ENCODE measurements at places on chromosomes 11 and 22.

DNA sequence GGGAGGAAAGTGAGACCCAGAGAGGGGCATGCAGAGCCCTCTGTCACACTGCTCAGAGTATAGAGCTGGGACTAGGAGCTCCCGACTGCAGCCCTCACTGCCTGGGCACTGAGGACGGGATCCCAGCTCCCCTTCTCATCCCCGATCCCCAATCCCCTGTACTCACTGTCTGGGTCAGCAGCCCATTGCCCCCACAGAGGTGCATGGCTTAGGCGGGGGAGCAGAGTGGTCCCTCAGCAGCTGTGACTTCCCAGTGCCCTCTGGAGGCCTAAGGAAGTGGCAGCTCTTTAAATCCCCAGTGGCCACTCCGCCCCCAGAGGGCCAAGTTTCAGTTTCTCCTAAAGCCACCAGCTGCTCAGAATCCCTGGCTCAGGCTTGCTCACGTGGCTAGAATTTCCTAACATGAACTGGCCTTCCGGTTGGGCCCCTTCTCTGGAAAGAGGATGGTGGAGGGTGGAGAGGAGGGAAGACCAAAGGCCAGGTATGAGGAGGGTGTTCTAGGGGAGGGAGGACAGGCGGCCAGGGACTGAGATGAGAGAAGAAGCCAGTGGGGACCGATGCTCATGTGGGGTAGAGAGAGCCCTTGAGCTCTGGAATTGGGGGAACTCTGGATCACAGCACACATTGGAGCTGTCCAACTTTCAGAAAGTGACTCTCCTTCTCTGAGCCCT, at the start of gene BATF2:
BATF2 (minus strand) TSS at position 262 of the 671 bp plus-strand sequence; CDS start at position 205, 57 bp downstream.
- no peaks in the 10 kb centered on the region for H3K36me3 ChIP-seq
- no peak for DNase-seq
- no peak within 1 kb of the TSS for H3K27ac ChIP-seq
- no peak within 1 kb of the TSS for H3K4me3 ChIP-seq

DNA sequence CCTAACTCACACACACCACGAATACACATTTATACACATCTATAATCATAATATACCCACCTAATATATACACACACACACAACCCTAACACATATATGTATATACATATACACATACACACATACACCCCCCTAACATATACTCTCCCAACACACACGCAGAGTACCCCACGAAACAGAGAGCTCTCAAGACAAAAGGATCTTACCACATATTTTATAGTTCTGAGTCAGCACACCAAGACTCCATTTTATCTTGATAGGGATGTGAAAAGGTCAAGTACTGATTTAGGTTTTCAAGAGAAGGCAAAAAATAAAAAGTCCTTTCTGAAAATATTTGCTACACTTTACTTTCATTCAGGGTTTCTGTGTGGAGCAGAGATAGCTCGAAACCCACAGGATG, 1207.2 kb downstream of the LRRC4C start:
- no peak for DNase-seq
- no peak overlapping the region for H3K27ac ChIP-seq
- H3K4me1 ChIP-seq: no peaks in the 10 kb centered on the region
- H3K27me3 ChIP-seq: no peaks in the 10 kb centered on the region

- peaks cover 5% of the 10 kb centered on the region for H3K27me3 ChIP-seq
- no peaks in the 10 kb centered on the region for H3K36me3 ChIP-seq
- H3K4me1 ChIP-seq: no peaks in the 10 kb centered on the region
- H3K27ac ChIP-seq: no peak overlapping the region
- H3K4me3 ChIP-seq: no peak overlapping the region
Observed at GRCh38 chr11:1823376-1824220, 11.2 kb upstream of the SYT8 start.

DNA sequence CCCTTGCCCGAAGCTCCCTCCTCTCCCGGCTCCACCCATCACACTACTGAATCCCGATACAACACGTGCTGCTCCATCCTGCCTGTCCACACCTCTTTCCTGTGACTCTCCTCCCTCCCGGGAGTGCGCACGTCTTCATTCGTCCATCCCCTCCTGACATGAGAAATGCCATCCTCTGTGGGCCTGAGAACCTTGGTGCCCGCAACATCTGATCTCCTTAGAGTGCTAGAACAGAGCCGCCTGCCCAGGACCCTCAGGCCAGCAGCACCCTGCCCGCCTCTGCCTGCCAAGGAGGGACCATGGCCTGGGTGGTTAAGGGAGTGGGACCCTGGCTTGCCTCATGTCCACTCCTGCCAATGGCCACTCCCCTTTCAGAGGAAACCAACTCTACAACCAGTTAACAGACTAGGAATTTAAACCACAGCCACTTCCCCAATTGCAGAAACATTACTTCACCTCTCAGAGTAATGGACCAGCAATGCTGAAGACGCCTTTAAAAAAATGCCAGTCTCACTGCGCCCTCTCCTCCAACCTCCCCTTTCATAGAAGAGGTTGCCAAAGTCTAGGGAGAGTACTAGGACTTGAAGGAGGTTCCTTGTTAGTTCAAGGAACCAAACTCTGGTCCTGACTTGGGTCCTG, 466.3 kb downstream of the OPCML start:
- H3K27me3 ChIP-seq: peaks cover 27% of the 10 kb centered on the region
- H3K36me3 ChIP-seq: no peaks in the 10 kb centered on the region
- H3K27ac ChIP-seq: no peak overlapping the region
- DNase-seq: no peak
- no peak overlapping the region for H3K4me3 ChIP-seq
- H3K4me1 ChIP-seq: peaks cover 2% of the 10 kb centered on the region

- no peak for DNase-seq
- no peaks in the 10 kb centered on the region for H3K36me3 ChIP-seq
- H3K27ac ChIP-seq: no peak overlapping the region
- no peaks in the 10 kb centered on the region for H3K4me1 ChIP-seq
- H3K4me3 ChIP-seq: no peak overlapping the region
- no peaks in the 10 kb centered on the region for H3K27me3 ChIP-seq
Observed at GRCh38 chr11:131957201-131957600, 586.8 kb downstream of the NTM start.

- H3K36me3 ChIP-seq: no peaks in the 10 kb centered on the region
- H3K4me3 ChIP-seq: no peak overlapping the region
- H3K27ac ChIP-seq: no peak overlapping the region
- H3K4me1 ChIP-seq: peaks cover 5% of the 10 kb centered on the region
Observed at GRCh38 chr11:36743039-36743438, 145.0 kb upstream of the RAG2 start.

- H3K4me3 ChIP-seq: no peak overlapping the region
- peaks cover 21% of the 10 kb centered on the region for H3K4me1 ChIP-seq
- no peak for DNase-seq
- no peaks in the 10 kb centered on the region for H3K27me3 ChIP-seq
- peaks cover 73% of the 10 kb centered on the region for H3K36me3 ChIP-seq
Observed at GRCh38 chr22:40270748-40271373, 75.4 kb upstream of the ADSL start.

- peaks cover 31% of the 10 kb centered on the region for H3K4me1 ChIP-seq
- no peak overlapping the region for H3K4me3 ChIP-seq
- H3K27me3 ChIP-seq: no peaks in the 10 kb centered on the region
Observed at GRCh38 chr22:18075720-18076497, 1.9 kb upstream of the PEX26 start.

GRCh38 chr11:11987503-11988022, 20.9 kb downstream of the DKK3 start:
- no peak for DNase-seq
- H3K27me3 ChIP-seq: peaks cover 6% of the 10 kb centered on the region
- H3K4me1 ChIP-seq: peaks cover 9% of the 10 kb centered on the region
- H3K27ac ChIP-seq: peak overlapping the region; percentile 62
- no peak overlapping the region for H3K4me3 ChIP-seq

- H3K36me3 ChIP-seq: no peaks in the 10 kb centered on the region
- H3K27ac ChIP-seq: no peak overlapping the region
Observed at GRCh38 chr11:86577644-86578636, 94.5 kb downstream of the ME3 start.

GRCh38 chr11:36459046-36459445, 51.0 kb downstream of the TRAF6 start:
- no peak for DNase-seq
- H3K4me3 ChIP-seq: no peak overlapping the region
- no peaks in the 10 kb centered on the region for H3K27me3 ChIP-seq
- peak overlapping the region; percentile 26 for H3K27ac ChIP-seq
- H3K36me3 ChIP-seq: peaks cover 75% of the 10 kb centered on the region

- H3K27ac ChIP-seq: no peak overlapping the region
- H3K4me1 ChIP-seq: no peaks in the 10 kb centered on the region
- no peaks in the 10 kb centered on the region for H3K36me3 ChIP-seq
- no peak for DNase-seq
Observed at GRCh38 chr11:92300876-92301275, 76.3 kb downstream of the FAT3 start.

DNA sequence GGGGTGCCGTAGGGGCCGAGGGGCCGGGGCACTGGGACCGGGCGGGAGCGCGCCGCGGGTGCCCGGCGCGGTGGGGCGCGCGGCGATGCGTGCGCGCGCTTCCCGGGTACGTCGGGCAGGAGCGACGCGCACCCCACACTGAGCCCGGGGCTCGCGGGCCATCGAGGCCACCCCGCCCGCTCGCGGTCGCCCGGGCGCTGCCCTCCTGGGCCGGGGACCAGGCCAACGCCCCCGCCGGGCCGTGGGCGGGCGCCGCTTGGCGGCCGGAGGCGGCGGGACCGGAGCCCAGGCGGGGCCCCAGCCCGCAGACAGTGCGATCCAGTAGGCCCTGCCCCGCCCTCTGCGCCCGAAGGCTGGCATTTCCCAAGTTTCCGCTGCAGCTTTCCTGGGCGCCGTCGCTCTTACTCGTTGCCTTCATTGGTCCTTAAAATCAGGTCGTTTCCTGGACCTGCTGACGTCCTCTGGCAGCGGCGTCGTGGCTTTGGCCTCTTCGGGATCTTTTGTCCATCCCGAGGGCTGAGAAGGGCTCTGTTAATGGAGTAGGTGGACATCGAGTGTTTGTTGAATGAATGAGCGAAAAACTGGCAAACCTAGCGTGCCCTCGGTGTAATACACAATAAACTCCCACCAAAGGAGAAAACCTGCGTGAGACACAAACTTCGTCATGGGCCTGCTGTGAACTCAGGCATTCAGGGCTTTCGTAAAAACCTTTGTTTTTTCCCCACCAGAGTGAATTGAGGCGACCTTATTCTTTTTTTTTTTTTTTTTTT, 638 bp downstream of the PARVA start:
- peak overlapping the region; percentile 79 for H3K4me3 ChIP-seq
- no peaks in the 10 kb centered on the region for H3K36me3 ChIP-seq
- peaks cover 40% of the 10 kb centered on the region for H3K27me3 ChIP-seq
- no peak overlapping the region for H3K27ac ChIP-seq
- DNase-seq: no peak
- peaks cover 12% of the 10 kb centered on the region for H3K4me1 ChIP-seq

GRCh38 chr11:67644472-67645418, 5.2 kb upstream of the TBX10 start:
- peaks cover 28% of the 10 kb centered on the region for H3K4me1 ChIP-seq
- H3K27ac ChIP-seq: no peak overlapping the region
- H3K27me3 ChIP-seq: no peaks in the 10 kb centered on the region
- DNase-seq: no peak

GRCh38 chr11:11538277-11538960, 83.4 kb downstream of the GALNT18 start:
- no peak overlapping the region for H3K27ac ChIP-seq
- no peak overlapping the region for H3K4me3 ChIP-seq
- H3K27me3 ChIP-seq: no peaks in the 10 kb centered on the region
- no peak for DNase-seq

DNA sequence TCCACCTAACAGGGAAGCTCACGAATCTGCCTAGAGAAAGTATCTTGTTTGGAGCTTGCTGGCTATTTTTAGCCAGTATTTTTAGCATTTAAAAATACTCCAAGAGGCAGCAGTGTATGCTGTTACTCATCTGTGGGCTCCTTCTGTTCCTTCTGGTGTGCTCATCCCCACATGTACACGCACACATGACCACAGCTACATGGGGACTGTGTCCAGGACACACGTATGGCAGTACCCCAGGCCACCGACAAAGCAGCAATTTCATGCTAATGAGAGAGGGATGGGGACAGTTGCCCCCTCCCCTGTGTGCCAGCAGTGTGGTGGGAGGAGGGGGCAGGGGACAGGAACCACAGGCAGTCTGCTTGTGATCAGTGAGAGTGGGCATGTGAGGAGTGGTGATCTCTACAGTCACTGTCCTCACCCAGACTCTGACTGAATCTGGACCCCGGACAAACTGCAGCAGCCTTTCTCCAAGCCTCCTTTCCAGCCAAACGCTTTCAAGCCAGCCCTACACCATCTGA, 16.4 kb downstream of the USP2 start:
- H3K4me1 ChIP-seq: peaks cover 15% of the 10 kb centered on the region
- peaks cover 81% of the 10 kb centered on the region for H3K27me3 ChIP-seq
- peaks cover 9% of the 10 kb centered on the region for H3K36me3 ChIP-seq
- H3K4me3 ChIP-seq: peak overlapping the region; percentile 77
- no peak for DNase-seq
- no peak overlapping the region for H3K27ac ChIP-seq

DNA sequence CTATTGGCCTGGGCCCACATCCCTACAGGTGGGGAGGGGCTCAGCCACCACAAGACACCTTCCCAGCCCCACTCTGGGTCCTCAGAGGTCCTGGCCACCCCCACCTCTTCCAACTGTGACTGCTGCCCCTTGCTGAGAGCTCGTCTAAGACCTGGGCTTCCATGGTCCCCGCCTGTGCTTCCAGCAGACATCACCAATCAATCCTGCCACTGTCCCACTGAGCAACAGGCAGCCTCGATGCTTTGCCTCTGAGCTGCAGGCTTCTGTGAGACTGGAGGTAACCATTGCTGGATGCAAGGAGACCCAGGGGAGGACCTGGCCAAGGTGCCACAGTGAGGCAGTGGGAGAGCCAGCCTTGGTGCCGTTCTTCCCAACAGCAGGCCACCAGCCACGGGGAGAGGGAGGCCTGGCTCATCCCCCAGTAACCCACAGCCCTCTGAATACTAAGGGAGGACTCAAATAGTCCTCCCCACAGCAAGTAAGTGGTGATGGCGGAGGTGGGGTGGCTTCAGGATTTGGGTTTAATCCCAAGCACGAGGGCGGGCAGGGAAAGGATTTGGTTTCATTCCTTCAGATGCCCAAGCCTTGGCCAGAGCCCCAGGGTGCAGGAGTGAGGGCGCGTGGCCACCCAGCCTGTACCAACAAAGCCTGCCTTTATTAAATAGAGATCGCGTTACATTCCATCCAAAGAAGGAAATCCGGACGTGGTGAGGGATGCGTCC, 5.5 kb upstream of the FADS3 start:
- H3K4me1 ChIP-seq: peaks cover 9% of the 10 kb centered on the region
- no peak overlapping the region for H3K27ac ChIP-seq

DNA sequence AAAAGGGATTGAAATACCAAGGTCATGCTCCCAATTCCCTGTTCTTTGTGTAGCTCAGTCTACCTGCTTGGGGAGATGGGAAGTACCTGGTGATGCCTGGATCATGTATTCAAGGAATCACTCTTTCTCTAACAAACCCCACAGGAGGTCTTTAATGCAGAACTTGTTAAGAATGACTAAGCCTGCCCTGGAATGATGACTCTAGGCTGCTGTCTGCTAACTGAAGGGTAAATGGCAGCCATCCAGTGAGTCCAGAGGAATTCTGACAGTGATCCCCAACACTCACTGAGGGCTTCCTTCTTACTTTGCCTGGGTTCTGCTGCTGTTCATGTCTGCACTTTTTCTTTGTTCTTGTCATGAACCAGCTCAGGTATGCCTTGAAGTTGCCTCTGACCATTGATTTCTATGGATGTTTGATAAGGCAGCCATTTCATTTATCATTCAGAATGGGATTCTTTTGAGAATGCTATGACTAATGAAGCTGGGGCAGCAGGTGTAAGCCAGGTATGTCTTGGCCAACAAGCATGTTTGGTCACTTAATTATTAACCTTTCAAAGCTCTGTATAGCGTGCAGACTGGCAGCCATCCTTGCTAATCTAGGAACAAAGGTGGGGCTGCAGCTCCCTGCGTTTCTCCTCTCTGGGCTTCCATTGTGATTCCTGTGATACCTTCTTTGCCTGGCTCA, 11.4 kb downstream of the PRSS23 start:
- no peak overlapping the region for H3K4me3 ChIP-seq
- H3K27ac ChIP-seq: peak overlapping the region; percentile 39
- H3K36me3 ChIP-seq: no peaks in the 10 kb centered on the region
